GM04503 (cell line): ENCODE measurements at places on chromosomes 7 and 10.
A peak's percentile ranks its signal among the peaks of the same experiment; 100 is the strongest.

GRCh38 chr10:30378201-30378995 lies 29.3 kb upstream of the MTPAP start:
- no peak for DNase-seq

DNA sequence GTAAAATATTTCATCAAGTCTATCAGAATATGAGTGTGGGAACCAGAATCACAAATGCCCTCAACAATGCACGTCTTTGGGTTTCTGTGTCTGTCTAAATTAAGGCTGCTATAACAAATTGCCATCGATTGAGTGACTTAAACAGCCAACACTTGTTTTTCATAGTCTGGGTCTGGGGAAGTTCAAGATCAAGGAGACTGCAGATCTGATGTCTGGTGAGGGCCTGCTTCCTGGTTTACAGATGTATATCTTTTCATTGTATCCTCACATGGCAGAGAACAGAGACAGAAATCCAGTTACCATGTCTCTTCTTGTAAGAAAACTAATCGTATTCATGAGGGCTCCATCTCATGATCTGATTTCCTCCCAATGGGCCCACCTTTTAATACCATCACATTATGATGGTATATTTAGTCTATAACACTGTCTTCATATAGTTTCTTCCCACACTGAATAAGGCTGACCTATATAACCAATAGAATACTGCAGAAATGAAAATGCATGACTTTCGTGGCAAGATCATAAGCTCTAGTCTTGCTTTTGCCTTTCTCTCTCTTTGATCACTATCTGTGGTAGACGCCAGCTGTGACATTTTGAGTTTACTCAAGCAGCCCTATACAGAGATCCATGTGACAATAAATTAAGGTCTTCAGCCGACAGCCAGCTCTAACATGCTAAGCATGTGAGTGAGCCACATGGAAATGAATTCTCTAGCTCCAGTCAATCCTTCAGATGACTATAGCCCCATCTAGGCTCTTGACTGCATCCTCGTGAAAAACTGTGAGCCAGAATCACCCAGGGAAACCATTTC lies 51.9 kb downstream of the THSD7A start:
- no peak for DNase-seq

GRCh38 chr7:36735172-36735571 lies 10.9 kb upstream of the AOAH start:
- no peak for DNase-seq

- DNase-seq = no peak
These were observed 28.9 kb upstream of the TMEM72 start for GRCh38 chr10:44882166-44882720.

- no peak for DNase-seq
These were observed 20.4 kb downstream of the KNDC1 start for GRCh38 chr10:133180192-133180964.

GRCh38 chr10:126854726-126855495 lies 50.3 kb upstream of the DOCK1 start:
- DNase-seq = no peak

DNA sequence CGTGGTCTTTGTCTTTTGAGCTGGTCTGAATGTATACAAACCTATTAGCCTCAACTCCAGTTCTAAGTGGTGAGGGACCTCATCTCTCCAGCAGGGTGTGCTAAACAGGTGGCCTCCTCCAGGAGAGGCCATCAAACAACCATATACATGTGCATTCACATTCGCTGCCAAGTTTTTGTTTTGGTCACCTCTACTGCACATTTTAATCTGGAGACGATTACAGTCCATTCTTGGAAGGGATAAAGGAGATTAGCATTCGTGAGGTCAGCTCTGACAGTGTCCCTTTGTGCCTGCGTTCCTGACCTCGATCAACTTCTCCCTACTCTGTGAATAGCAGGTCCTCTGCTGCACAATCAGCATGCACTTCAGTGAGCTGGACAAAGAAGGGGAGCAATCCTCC lies 60.8 kb downstream of the RHOBTB1 start:
- no peak for DNase-seq

- no peak for DNase-seq
These were observed 22.8 kb downstream of the RGR start for GRCh38 chr10:84267503-84268126.

DNA sequence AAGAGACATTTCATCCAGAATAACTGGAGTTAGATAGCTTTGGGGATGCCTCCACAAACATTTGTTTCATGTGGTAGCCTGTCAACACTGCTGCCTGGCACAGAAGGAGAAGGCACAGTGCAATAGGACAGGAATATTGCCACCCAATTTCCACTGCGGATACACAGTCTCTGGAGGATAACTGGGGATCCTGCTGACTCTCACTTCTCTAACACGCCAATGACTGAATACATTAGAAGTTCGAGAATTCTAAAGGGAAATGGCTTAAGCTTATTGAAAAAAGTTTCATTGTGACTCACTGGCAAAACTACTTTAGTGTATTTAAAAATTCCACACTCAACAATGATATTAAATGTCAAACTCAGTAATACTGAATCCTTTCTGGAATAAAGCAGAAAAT lies 12.9 kb downstream of the ARL3 start:
- no peak for DNase-seq

- no peak for DNase-seq
These were observed 173.4 kb downstream of the CACNB2 start for GRCh38 chr10:18313626-18314025.

GRCh38 chr7:45692031-45692430 lies 117.9 kb downstream of the ADCY1 start:
- no peak for DNase-seq

- no peak for DNase-seq
These were observed 440.0 kb downstream of the DNAJB9 start for GRCh38 chr7:109009636-109010035.

DNA sequence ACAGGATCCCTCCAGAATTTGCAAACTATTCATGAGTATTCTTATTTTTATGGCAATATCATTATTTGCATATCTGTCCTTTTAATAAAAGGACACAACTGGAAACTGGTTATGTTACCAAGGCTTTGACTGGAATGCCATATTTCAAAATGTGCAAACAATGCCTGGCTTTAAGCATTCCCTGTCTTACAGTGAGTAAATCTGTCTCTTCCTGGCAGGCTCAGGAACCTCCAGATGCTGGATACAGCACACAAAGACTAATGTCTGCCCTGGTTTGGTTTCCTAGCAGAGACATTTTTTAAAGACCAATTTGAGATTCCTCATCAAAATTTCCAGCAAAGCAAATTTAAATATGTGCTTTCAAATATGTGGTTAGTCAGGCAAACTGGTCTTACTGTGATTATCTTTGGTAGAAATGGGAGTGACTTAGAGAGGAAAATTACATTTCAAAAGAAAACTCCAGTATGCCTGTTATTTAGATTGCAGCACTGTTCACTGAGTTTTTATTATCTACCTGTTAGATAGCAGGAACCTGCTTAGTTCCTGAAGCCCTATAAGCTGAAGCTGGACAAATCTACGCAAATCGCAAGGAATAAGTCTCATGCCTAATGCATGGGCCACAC lies 31.3 kb downstream of the RNF216 start:
- DNase-seq = peak; percentile 40

DNA sequence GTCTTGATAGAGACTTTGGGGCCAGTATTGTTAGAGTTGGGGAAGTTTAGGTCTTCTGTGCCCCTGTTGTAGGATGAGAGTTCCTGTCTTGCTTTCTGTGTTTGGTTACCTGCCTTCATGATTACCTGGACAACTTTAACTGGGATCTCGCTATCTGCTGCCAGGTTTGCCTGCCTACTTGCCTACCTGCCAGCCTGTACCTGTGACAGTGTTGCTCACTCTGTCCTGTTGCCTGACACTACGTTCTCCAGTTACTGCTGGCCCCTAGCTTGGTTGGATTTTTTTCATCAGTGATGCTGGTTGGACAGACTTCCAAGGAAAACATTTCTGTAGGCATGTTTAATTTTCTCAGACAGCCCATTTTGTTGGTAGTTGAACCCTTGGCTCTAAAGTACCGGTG lies 48.4 kb downstream of the PPP1R9A start:
- no peak for DNase-seq

- DNase-seq = no peak
These were observed 48.8 kb upstream of the CARD11 start for GRCh38 chr7:3092468-3092867.

- no peak for DNase-seq
These were observed 103.1 kb upstream of the INSIG1 start for GRCh38 chr7:155194382-155195140.

GRCh38 chr7:109579901-109580300 lies 1010.2 kb downstream of the DNAJB9 start:
- no peak for DNase-seq

- no peak for DNase-seq
These were observed 10.0 kb downstream of the SLC25A28 start for GRCh38 chr10:99610221-99610620.

DNA sequence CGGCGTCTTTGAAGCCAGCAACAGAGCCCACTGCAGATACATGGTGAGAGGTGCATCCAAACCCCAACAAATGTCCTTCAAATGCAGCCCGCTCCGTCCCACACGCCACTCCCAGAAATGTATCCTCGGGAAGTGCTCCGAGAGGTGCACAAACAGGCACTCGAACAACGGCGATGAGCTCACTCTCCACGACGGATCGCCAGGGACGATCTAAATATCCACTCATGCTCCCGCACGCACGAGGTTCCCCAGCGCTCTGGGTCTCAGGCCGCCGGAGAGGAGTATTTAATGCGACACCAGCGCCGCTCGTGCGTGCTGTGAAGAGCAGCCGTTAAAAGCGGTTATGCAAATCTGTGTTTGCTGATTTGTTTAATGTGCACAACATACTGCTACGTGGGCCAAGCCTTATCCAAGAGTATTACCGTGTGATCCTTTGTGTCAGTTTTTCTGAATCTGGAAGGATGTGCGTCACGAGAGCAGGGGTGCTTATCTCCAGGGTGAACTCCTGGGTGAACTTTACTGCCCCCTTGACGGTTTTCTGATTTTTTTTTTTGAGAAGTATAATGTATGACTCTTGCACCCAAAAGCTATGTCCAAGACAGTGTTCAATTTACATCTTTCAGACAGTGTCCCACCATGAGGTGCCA lies 48.5 kb upstream of the PPP2R2D start:
- DNase-seq = no peak

DNA sequence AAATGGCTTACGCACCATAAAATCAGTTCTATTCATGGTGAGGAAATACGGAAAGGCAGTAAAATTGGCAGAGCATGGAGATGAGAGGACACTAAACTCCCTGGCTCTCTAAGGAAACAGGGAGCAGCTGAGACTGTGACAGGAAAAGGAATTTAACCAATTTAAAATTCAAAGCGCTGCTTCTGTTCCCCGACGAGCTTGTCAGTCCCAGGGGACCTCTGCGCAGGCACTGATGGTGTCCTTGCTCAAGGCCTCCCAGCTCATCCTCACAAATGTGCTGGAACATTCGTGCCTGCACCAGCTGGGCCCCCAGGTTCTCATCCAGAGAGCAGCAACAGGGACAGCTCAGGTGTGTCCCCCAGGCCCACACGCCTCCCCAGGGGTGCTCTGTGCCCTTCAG lies 101.4 kb downstream of the MAD1L1 start:
- no peak for DNase-seq

GRCh38 chr10:124708246-124708779 lies 35.9 kb downstream of the FAM53B start:
- no peak for DNase-seq

DNA sequence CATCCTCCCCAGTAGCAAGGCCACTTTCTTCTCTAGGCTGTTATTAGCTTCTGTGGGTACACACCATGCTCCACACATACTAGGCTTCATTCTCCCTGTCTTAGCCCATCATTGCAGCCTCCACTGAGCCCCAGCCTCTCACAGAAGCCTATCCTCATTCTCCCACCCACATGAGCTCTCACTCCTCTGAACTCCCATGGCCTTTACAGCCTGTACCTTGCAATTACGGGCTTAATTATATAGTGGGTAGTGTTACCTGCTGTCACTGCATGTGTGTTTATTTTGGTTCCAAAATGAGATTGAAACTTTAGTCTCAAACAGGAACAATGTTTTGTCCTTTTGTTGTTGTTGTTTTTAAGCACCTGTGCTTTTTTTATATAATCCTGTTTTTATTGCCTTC lies 460.0 kb downstream of the KCNMA1 start:
- no peak for DNase-seq

DNA sequence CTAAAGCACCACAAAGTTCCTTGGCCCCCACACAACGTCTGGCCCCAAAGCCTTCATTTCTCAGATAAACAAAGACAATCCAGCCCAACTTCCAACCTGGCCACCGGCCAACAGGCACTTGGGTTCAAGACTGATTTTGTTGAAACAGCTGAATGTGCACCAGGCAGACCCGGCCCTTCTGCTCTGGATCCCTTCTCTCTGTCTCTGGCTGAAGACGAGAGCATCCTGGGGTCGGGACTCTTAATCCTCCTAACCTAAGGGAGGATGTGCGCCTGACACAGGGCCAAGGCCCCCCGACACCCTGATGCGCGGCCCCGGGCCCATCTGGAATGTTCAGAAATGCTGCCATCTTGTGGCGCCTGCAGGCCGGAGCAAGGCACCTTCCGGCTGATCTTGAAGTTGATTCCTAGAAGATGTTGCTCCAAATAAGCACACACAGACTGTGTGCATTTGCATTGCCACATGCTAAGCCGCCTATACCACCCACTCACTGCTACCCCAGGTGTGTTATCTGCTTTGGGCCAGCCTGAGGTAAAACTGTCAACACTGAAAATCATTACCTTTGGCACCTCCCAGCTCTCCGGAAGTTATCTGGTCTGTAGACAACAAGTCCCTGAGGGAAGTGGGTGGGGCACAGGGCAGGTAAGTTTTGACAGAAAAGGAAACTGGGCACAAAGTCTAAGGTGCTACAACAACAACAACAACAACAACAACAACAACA lies 98.4 kb upstream of the HABP2 start:
- DNase-seq = no peak

DNA sequence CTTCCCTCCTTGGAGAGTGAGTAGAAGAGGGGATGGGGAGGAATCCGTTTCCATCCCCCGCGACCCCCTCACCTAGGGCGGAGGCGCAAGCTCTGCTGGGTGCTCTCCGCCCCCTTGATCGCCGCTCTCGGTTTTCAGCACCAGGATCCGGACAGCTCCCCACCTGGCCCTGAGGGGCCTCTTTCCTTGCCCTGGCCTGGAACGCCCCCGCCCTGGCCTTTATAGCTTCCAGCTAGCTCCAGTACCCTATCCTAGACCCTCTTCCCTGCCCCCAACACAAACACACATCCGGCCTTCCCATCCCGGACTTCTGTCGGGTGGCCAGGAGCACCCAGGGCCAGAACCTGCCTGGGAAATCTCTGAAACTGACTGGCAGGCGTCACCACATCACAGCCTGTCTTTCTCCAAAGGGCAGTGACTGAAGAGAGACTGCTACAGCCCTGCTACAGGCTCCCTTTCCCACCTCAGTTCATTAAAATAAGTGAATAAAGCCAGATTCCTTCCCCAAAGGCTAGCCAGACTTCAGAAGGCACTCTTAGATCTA lies 72.3 kb upstream of the LEP start:
- DNase-seq = no peak

GRCh38 chr7:41579961-41580935 lies 122.6 kb downstream of the INHBA start:
- DNase-seq = peak; percentile 99

- no peak for DNase-seq
These were observed 47.0 kb downstream of the MAD1L1 start for GRCh38 chr7:2185715-2186114.
